ENCODE measurements at places on chromosomes 1 and 21.
A peak's percentile ranks its signal among the peaks of the same experiment; 100 is the strongest.

DNA sequence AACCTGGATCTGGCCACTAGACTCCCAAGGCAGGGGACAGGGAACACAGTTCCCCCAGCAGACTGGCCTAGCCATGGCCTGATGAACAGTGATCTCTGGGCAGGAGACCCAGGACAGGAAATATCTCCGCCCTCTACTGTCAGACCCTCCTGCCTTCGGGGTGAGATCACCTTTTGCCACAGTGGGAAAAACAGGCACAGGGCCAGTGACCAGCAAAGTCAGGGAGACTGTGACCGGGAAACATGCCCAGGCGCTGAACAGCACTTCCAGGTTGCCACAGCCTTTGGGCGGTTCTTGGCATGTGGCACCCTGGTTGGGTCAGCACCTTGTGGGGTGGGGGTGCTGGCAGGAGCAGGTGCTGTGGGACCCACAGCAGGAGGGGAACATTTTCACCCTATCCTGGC lies 8.9 kb upstream of the ZNF669 start:
- DNase-seq: no peak

DNA sequence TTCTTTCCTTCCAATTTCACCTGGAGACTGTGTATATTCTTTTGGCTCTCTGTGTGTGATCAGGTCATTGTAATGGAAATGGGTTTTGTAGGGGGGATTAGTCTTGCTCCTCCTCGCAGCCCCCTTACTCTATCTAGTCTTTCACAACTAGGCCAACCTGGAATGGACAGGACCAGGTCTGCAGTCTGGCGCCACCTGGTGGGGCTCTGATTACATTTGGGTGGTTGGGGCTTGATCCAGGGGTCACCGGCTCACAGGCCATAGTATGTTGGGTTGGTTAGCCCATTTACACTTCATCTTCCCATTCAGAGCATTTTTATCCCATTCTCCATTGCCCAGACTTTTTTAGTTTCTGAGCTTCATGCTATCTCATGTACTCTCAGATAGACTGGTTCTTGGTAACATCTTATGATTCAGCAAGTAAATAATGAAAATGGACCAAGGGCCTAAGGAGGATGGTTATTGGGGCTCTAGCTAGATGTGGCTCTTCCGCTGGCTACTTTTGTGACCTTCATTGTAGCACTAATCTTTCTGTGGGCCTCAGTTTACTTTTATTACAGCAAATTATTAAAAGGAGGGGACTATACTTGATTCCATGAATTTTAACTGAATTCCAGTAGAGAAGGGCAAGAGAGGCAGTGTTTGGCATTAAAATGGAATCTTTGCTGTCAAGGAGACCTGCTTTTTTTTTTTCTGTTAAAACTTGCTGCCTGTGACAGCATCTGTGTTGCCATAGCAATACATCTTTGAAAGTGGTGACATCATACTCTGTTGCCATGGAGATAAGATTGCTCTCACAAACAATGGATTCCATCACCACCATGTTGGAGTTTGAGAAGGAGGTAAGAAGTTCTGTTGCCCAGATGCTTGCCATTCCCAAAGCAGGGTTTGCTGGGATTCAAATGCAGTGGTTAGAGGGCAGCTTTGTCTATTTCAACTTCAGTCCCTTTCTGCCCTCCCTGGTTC lies 150.1 kb downstream of the PLXNA2 start:
- DNase-seq: no peak

GRCh38 chr1:156912861-156913808 lies 7.3 kb upstream of the LRRC71 start:
- DNase-seq: no peak

DNA sequence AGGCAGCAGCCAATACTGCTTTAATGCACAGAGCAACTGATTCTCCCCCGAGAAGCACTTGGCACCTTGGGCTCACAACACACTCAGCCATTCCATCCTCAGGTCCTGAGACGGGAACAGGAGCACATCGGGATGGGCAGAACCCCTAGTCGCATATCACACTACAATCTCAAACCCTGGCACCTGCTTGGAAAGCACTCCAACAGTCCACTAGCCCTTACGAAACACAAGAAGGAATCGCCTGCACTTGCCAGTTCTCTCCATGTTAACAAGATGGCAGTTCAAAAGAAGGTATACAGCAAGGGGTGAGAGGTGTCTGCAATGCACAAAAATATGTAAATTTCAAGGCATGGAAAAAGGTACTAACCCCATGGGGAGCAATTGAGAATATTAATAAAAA lies 21.4 kb downstream of the JAK1 start:
- no peak for DNase-seq

DNA sequence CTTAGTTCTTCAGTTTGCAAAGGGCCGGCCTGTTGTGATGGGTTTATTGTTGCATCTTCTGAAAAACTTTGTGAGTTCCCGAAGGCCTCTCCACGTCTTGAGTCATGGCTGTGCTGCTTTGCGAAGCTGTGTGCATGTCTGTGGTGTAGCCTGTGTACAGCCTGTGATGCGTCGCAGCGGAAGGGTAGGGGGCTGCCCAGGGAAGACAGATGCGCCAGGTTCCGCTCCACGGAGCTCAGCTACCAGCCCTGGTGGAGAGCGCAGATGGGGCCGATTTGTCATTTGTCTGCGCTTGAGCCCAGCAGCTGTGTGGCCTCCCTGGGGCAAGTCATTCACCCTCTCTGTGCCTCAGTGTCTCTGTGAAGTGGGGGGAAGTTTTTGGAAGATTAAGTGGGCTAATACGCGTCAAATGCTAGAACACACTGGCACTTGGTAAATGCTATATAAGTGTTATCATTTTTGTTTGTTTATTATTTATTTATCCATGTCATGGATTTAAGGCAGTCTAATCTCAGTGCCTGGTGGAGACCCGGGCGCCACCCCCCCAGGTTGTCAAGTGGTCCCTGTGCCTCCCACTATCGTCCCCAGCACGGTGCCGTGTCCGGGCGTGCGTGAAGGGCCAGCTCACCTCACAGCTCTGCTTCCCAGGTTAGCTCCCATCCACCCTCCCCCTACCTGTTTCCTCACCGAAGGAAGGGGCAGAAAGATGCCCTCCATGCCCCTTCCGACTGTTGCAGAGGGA lies 8.4 kb downstream of the PDE9A start:
- no peak for DNase-seq

GRCh38 chr1:92037400-92037799 lies 7.6 kb downstream of the EPHX4 start:
- no peak for DNase-seq

DNA sequence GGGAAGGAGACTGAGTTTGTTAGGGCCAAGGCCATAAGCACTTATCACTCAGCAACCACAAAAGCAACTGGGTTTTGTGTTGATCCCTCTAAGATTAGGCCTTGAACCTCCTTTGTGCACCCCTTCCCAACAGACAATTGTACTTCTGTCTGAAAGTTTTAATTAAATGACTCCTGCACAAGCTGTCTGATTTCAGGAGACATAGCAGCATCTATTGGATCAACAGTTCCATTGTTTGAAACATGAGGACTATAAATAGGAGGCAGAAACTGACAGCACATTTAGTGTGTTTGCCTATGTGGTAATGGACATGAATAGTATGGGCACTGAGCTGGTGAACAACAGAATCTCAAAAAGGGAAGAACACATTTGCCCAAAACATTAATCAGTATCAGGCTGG lies 167.3 kb upstream of the KCNJ6 start:
- DNase-seq: no peak

GRCh38 chr1:150985179-150985825 lies 3.2 kb downstream of the ANXA9 start:
- DNase-seq: no peak

- no peak for DNase-seq
Measured at GRCh38 chr1:20371411-20371810, 80.7 kb downstream of the VWA5B1 start.

DNA sequence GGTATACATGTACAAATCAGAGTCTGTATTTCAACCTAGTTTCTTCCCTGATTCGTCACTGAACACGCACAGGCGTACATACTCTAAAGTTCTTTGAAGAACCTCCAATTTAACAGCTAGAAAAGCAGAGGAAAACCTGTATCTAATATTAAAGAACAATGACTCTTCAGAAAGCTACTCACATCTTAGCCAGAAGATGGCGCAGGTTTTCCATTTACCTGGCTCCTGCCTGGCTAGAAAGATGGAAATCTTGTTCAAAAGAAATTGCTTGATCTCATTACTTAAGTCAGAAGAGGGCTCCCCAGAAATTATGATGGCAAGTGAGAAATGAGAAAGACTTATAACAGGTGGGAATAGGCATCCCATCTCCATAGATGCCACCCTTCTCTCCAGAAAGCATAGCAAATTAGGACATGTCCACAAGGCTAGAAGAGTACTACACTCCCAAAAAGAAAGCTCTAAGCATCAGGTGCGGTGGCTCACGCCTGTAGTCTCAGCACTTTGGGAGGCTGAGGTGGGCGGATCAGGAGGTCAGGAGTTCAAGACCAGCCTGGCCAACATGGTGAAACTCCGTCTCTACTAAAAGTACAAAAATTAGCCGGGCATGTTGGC lies 19.0 kb upstream of the L1TD1 start:
- peak; percentile 74 for DNase-seq

- DNase-seq: peak; percentile 14
Measured at GRCh38 chr1:214584805-214585766, 17.9 kb upstream of the CENPF start.

DNA sequence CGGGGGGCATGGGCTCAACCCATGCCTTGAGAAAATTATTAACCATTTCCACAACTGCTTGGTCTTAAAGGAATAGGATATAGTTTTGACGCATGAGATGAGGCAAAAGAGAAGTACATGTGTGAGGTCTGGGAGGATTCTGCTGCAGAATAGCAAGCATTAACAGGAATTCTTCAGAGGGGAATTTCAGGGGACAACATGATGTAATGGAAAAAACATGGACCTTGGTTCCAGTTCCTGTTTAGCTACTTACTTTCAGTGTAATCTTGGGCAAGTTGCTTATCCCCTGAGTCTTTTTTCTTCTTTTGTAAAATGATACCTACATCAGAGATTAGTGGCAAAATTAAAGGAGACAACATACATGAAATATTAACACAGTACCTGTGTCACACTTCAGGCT lies 85.6 kb downstream of the PRRX1 start:
- no peak for DNase-seq

DNA sequence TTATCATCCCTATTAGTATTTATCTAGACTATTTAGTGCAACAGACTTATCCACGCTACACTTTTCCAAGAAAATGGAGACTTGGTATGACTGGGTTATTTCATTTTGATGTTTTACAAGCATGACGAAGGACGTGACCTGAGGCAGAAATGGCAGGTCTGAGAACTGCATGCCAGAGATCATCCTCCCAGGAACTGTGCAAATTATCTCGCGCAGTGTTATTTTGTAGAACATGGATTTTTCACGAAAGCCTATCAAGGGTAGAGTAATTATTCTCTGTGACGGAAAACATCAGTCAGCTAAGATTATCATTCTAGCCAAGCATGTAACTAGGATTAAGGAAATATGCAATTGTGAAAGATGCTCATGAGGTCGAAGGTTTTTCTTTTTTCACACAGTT lies 361.5 kb upstream of the AJAP1 start:
- no peak for DNase-seq
